T47D (cell line): ENCODE measurements at places on chromosomes 13 and 19.

DNA sequence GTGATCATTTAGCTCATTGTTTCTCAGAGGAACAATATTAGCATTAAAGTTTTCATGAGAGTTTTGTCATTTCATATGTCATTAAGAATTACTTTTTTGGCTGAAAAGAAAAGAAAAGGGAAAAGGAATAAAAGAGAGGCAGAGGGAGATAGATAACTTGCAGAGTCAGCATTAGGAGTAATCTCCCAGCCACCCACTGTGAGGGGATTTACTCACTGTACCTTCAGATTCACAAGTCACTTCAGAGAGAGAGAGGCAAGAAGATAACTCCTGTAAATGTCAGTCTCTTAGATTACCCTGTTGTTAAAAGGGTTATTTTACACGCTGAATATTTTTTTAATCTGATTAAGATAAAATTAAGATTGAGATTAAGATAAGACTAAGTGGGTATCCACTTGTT, 125.2 kb downstream of the POU4F1 start:
- no peak for DNase-seq

DNA sequence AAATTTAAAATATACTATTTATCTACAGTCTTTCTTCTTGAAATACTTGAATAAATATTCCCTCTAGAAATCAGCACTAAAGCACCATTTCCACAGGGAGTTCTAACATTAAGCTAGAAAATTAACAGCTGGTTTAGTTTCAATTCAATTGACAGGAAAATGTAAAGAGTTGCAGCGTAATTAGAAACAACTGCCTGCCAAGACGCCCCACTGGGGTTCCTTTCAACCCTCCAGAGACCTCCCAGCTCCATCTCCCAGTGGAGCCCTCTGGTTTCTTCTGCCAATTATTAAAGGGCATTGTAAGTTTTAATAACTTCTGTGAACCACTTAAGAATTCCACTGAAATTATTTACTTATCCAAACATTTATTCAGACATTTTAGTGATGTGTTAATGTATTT, 4.2 kb downstream of the GJA3 start:
- DNase-seq, result no peak

- no peak for DNase-seq
Measured at GRCh38 chr13:76086729-76087128, 450.6 kb downstream of the LMO7 start.

GRCh38 chr13:79492918-79493594, 12.1 kb downstream of the NDFIP2 start:
- DNase-seq, result no peak

DNA sequence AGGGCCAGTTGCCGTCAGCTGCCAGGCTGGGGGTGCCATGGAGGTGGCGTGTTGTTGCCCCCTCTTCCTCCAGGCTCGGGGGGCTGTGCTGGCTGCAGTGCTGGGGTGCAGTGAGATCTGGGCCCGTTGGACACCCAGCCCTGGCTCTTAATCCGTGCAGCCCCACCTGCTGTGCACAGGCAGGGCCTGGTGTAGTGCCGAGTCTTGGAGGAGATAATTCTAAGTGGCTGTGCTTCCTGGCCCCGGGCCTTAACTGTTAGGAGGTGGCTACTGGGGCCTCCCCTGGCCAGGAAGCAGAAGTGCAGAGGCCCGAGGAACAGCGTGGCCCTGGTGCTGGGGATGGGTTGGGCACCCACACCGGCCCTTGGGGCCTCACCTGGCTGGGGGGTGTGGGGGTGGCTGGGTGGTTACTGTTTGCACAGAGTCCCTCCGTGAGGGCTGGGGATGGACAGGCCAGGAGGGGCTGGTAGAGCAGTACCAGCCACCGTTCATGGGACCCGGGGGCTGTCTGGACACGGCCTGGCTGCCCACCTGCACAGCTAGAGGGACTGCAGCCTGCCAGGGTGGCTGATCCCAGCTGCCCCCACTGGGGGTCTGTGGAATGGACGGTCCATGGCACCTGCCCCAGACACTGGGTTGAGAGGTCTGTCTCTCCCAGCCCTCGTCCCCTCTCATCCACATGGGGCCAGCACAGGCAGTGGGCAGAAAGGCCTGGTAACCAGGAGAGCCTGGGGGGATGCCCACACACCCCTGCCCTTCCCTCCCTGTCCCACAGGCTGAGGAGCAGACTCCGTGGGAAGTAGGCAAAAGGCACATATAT, 3.3 kb downstream of the GPX4 start:
- peak; percentile 23 for DNase-seq

DNA sequence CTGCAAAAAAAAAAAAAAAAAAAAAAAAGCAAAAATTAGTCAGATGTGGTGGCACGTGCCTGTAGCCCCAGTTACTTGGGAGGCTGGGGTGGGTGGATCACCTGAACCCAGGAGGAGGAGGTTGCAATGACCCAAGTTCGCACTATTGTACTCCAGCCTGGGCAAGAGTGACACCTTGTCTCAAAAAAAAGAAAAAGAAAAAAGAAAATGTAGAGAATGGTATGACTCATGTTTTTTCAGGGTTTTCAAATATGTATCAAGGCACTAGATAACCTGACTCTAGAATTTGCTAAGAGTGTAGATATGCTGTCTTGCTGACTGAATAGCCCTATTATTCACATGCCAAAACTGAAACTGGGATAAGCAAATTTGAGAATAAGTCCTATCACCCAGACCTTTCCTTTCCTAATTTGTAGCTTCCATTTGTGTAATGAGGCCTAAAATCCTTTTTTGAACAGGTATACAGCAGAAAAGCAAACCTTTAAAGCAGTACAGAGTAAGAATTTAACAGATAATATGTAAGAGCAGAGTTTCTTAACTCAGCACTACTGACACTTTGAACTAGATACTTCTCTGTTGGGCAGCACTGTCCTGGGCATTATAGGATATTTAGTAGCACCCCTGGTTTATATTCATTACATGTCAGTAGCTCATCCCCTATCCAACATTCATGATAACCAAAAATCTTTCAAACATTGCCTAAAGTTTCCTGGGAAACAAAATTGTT, 108.6 kb downstream of the ELF1 start:
- DNase-seq, result no peak

DNA sequence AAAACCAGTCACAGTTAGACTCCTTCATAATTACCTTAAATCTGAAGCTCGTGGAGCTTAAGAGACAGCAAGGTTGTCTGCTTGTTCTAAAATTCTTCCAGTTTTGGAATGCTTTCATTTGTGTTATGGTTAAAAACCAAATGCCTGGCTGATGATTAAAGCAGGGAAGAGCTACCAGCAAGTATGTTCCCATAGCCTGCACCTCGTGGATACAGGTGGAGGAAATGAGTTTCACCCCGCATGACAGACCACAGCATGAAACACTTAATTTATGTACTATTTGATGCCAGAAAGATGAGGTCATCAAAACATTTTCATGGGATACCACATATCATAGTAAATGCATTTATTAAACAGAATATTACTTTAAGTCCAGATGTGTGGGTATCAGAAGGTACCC, 416 bp upstream of the DOCK9 start:
- no peak for DNase-seq

DNA sequence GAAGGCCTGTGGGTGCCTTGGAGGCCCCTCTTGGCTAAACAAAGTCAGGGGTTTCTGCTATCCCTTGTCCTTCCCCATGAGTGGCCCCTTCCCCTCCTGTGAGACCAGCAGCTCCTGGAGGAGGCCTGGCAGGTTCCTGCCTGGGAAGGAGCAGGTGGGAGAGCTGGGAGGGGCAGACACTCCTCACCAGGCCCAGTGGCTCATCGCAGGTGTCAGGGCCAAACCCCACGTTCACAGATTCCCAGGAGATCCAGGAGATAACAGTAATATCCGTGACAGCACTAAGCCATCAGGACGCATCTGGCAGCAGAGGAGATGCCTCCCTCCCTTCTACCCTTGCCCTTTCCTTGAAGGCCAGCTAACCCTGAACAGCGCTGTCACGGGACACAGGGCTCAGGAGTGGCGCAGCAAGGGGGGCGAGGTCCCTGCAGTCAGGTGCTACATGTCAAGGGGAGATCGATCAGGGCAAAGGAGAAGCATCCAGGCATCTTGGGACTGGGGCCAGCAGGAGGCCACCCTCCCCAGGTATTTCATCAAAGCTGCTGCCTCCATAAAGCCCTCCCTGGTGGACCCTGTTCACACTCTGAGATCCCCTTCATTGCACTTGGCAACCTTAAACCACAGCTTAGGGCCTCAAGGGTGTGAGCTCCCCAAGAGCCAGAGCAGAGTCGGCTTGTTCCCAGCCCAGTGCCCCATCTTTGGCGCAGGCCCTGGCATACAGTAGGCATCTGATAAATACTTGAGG, 4.8 kb downstream of the CEBPA start:
- no peak for DNase-seq

DNA sequence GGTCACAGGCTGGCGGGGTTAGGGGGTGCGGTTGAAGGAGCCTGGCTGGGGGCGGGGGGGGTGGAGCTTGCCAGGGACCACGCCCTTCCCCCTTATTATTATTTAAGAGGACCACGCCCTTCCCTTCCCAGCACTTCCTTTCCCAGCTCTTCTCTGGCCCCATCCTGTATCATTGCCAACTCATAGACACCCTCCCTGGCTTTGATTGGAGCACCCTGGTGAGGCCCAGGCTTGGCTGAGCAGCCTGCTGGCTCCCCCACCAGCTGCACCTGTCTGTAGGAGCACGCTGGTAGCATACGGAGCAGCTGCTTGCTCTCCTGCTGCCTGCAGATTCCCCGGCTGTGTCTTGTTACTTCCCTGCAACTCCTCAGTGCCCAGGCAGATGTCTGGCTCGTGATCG, 62.5 kb upstream of the PDX1 start:
- DNase-seq, result no peak

DNA sequence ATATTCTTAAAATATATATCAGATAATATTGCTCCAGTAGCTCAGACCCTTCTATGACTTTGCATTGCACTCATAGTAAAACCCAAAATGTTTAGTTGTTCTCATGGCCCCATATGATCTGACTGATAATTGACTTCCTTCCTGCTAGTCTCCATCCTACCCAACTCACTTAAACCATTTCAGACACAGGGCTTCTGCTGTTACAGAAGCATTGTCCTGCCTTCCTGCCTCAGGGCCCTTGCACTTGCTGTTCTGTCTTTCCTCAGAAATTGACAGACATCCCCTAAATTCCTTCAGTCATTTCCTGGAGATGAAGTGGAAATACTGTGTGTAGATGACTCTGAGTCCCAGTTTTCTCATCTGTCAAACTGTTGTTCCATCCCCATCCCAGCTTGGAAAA, 19.7 kb downstream of the FBXL12 start:
- DNase-seq, result no peak

DNA sequence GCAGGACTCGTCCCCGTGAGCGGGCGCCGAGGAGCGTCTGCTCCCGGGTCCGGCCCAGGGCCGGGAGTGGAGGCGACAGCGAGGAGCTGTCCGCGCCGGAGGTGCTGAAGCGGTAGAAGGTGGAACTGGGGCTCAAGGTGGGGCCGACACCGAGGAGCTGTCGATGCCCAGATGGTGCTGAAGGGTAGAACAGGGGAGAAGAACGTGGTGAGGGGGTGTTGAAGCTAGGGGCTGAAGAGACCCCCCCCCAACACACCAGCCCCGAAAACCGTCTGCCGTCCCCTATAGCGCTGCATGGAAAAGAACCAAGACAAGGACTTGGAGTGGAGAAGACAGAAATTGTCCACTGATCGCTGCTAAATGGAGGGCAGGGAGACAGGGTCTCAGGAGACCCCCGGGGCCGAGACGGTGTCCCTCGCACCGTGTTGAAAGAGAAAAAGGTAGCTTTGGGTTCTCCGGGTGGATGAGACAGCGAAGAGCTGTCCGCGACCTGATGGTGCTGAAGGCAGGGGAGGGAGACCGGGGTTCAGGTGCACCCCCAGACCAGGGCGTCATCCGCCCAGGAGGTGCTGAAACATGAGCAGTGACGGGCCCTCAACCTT, 7.1 kb upstream of the PDE4C start:
- DNase-seq, result peak; percentile 77

DNA sequence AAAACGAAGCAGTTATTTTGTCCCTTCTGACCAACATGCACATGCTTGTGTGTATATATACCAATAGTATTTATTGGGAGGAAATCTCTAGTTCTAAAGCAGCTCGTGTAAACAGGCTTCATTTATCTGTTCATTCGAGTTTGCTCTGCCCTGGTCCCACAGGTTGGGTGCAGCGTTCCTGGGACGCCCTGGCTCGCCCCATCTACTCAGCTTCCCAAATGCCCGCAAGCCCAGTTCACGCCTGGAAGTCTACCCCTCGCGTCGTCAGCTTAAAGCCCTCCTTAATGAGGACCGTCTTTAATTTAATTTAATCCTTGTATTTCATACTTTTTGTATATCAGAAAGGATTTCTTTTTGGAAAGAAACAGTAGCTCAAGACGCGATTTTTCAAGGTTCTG, 604 bp downstream of the THSD1 start:
- no peak for DNase-seq

DNA sequence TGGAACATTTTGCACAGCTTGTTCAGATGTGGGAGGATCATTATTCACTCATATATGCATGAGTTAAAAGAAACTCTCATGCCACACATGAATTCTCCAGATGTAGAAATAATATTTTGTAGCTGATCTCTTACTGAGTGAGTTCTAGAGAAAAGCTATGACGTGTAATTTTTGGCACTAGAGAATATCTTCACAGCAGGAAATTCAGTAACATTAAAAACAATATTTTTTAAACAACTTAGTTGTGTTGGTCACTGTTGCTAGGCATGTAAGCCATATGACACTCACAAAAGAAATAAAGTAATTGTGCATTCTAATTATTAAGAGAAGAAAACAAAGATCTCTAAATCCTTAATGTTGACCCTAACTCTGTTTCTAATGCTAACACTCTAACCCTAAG, 371.4 kb upstream of the SLC10A2 start:
- DNase-seq, result no peak

GRCh38 chr13:103101901-103102300, 35.7 kb upstream of the SLC10A2 start:
- DNase-seq, result no peak
